ENCODE measurements at places on chromosomes 11 and 22.

GRCh38 chr11:17779861-17780594, 45.4 kb downstream of the KCNC1 start:
- no peak for DNase-seq

DNA sequence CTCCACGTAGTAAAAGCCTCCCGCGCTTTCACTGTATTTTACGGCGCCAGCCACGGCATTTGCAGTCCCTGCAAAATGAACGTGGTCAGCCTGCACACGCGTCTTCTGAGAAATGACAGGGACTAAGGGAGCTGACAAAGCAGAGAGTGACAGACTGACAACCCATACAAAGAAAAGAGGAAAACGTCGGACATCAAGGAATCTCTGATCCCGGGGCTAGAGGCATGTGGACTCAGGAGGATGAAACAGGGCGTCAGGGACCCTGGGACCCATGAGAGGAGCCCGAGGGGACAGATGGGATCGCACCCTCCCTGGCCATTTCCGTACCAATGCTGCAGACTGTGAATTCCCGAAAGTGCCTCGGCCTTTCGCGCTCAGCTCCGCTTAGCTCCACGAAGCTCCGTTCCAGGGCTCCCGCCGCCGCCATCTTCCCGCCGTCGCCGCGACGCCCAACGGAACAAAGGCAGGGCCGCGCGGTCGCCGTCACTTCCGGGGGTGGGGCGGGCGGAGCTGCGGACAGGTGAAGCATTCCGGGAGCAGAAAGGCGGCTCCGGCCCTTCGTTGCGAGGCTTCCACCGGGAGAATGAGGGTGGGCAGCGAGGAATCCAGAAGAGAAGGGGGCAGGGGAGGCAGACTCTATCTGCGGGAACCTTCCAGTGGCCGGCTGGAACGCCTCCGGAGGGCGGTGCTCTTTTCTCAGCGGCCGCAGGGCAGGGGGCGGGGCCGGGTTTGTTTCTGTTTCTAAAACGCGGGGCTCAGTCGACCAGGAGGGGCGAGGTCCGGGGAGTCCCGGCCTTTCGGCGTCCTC, at the start of gene NUP160:
Gene NUP160 (minus strand): TSS at position 459 of the 808 bp plus-strand sequence. CDS start 32 bp downstream, at position 427.
- DNase-seq, result peak; percentile 35

DNA sequence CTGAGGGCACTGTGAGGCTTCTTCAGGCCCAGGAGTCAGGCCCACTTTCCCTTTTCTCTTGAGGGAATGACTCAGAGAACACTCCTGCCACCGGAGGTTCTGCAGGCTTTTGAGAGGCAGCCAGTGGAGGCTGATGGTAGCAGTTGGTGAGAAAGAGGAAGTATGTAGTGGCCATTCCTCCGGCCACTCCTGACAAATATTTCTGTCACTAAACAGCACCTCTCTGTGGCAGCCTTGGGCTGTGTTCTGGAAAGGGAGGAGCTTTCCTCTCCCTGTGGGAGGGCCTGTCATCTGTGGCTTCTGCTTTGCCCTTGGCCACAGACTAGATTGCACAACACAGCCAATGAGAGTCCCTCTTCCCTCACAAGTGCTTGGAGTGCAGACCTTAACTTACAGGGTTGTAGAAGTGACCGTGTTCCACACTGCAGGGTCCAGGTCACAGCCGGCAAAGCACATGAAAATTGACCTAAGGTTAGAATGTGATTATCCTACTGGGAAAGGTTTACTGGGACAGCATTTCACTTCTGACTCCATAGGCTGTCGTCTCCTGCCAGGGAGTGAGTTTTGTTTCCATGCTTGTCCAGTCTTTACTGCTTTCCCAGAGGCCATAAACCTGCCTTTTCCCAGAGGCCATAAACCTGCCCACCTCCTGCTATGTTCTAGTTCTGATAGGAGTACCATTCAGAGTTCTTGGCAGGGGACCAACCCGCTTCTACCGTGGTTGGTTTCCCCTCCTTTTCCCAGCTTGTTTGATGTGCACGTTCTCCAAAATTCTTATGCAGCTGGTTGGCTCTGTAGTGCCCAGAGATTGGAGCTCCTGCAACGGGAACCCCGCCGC, 33.3 kb downstream of the MARK2 start:
- no peak for DNase-seq

DNA sequence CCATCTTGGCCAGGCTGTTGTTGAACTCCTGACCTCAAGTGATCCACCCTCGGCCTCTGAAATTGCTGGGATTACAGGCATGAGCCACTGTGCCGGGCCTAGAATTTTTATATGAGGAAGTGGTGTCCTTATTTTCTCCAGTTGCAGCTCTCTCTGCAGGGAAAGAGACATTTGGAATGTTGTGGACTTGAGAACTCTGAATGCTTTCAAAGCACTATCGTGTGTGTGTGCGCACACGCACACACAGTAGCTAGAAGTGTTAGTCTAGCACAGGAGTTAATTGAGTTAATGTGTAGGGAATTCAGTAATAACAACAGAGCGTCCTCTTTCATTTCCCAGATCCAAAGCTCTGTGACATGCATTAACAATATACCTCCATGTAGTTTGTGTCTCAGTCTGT, 164.0 kb upstream of the RASSF10 start:
- no peak for DNase-seq

DNA sequence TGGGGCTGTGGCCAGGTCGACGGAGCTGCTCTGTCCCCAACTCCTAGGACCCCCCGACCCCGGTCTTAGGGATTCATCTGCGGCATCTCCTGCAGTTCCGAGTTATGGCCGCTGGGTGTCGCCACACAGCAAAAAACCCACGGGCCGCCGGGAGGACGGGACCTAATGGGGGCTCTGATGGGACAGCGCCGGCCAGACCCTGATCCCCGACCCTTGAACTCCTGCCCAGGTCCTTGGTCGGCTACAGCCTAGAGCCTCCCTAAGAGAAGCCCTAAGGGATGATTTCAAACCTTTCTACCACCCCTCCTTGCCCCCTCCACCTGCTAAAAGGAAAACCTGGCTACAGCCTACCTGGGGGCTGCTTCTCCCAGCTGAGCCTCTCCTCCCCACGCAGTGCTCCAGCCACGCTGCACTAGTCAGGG, 30.8 kb upstream of the LRRC10B start:
- DNase-seq, result no peak

- no peak for DNase-seq
Observed at GRCh38 chr11:111044751-111045406, 200.6 kb upstream of the POU2AF2 start.

DNA sequence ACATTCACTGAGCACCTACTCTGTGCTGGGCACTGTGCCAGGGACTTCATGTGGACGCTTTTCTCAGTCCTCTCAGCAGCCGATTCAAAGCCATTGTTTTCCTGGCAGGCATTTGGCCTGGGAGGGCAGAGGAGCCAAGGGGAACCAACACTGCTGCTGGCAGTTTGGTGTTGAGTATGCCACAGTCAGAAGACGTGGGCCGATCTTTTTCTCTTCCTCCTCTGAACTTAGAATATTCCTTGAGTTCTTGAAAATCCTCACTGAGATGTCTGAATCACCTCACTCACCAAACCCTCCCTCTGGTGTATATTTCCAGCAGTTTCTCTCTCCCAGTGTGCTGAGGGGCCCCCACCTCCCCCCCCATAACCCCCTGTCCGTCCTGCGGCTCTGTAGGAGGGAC, 114.5 kb upstream of the CRYBB3 start:
- DNase-seq, result no peak

- DNase-seq, result no peak
Observed at GRCh38 chr22:38454353-38455075, 485 bp downstream of the KCNJ4 start.

DNA sequence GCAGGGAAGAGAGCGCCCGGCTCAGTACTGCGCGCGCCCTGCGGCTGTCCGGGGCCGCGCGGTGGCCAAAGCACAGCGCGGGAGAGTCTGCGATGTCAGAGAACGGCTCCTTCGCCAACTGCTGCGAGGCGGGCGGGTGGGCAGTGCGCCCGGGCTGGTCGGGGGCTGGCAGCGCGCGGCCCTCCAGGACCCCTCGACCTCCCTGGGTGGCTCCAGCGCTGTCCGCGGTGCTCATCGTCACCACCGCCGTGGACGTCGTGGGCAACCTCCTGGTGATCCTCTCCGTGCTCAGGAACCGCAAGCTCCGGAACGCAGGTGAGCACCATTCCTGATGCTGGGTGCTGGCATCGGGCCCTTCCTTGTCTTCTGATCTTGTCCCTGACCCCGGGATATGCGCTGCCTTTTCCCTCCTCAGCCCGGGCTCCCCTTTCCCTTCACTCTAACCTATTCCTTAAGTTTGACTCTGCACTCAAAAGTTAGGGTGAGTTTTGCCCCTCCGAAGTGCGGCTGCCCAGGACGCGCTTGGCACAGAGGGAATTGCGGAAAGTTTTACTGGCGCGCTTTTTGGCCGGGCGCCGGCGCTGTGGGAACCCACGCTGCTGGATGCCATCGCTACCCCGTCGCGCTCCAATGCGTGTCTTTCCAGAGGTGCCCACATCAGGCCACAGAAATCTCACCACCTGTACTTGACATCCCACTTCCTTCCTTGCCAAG, at the start of gene MTNR1B:
Gene MTNR1B (plus strand): TSS at position 18 of the 714 bp plus-strand sequence. CDS start 75 bp downstream, at position 93.
- DNase-seq, result no peak

- no peak for DNase-seq
Observed at GRCh38 chr22:44660051-44660830, 41.8 kb upstream of the PRR5 start.

GRCh38 chr11:88414981-88415413, 77.5 kb upstream of the CTSC start:
- DNase-seq, result no peak

Data from iPS DF 19.7 (cell line).